AG04449 (cell line): ENCODE measurements at places on chromosomes 7 and 10.
A peak's percentile ranks its signal among the peaks of the same experiment; 100 is the strongest.

GRCh38 chr7:33757563-33758165, 147.7 kb upstream of the BMPER start:
- no peak for DNase-seq

- DNase-seq: no peak
These were observed 130.3 kb upstream of the ASAH2 start for GRCh38 chr10:50381642-50382041.

GRCh38 chr7:51702673-51703072, 386.1 kb upstream of the COBL start:
- no peak for DNase-seq

DNA sequence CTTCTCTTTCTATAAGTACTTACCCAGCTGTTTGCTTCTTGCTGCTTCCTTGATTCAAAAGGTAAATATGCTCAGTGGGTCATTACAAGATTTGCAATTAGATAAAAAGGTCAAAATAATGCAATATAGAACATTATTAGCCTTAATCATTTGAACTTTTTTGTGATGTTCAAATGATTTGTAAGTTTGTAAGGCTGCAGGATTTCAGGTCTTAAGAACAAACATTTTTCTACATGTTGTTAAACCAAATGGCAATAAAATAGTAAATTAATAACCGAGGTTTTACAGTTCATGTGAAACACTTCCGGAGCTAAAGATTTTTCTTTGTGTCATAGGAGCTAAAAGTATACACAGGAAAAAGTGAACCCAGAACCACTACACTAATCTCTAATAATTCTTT, 16.2 kb upstream of the SCIN start:
- DNase-seq: no peak

DNA sequence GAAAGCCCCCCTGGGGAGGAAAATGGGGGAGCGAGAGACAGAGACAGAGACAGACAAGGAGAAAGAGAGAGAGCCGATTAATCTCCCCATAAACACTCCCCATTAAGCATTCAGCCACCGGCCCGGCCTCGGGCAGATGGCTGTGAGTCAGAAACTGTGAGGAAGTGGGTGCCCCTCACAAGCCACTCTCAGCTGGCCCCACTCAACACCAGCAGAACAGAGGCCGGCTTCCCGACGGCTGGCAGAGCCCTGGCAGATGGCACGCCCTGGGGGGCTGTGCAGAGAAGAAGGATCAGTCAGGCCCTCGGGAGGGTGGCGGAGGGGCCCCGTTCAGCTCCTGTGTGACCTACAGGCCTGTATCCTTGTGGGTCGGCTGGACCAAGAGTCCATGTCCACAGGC, 41.2 kb downstream of the CAMK2B start:
- DNase-seq: no peak

DNA sequence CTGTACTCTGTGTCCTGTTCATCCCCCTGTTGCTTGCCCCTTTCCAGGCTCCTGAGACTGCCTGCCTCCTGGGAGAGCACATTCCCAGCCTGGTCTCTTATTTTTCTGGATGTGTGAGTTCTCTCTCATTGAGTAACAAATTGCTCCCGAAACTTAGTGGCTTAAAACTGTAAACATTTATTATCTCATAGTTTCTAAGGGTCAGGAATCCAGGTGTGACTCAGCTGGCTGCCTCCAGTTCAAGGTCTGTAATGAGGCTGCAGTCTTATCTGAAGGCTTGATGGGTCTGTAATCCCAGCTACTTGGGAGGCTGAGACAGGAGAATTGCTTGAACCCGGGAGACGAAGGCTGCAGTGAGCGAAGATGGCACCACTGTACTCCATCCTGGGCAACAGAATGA, 53.6 kb upstream of the PRR15 start:
- no peak for DNase-seq

- no peak for DNase-seq
These were observed 1.2 kb downstream of the CFTR start for GRCh38 chr7:117480978-117481377.

DNA sequence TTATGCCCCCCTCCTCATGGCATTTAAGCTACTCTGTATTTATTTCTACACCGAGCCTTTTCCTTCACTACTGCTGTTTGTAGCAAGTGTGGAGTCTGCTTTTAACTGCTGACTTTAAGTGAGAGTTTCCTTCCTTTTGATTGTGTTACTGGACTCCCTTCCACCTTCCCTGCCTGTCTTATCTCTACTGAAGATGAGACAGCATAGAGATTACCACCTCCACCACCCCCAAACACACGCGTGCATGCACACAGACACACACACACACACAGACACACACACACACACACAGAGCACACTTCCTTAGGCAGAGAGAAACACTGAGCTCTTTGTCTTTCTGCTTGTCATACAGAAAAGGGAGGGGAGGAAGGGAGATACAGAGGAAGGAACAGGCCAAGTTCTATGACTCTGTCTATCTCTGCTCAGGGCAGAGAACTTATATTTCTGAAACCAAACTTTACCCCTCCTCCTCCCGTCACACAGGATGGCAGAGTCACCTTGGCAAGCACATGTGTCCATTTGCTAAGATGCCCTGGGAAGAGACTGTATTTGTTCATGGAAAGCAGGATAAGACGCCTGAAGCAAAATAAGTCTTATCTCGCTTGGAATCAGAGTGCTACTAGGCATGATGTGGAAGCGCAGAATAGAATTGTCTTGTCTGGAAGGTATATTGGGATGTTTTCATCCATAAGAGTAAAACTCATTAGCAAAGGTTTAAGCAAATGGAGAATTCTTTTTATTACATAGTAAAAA, 81.8 kb upstream of the CAV2 start:
- no peak for DNase-seq

DNA sequence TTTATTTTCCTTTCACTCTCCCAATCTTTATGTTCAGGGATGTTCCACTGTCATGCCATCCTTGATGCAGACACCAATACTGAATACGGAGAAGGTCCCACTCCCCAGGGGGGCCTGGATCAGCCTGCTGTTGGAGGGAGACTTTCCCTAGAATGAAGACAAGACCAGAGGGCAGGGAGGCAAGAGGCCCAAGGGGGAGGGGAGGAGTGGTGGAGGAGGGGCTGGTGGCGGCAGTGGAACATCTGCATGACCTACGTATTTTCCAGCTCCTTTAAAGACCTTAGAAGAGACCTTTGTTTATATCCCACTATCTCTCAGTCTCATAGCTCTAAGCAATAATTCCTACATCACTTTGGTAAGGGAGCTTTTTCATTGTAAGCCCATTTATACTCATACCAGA, 183.0 kb downstream of the HECW1 start:
- DNase-seq: no peak

GRCh38 chr10:94038024-94038423, 44.3 kb downstream of the PLCE1 start:
- no peak for DNase-seq

GRCh38 chr7:68679459-68680234, 918.6 kb upstream of the AUTS2 start:
- DNase-seq: no peak

DNA sequence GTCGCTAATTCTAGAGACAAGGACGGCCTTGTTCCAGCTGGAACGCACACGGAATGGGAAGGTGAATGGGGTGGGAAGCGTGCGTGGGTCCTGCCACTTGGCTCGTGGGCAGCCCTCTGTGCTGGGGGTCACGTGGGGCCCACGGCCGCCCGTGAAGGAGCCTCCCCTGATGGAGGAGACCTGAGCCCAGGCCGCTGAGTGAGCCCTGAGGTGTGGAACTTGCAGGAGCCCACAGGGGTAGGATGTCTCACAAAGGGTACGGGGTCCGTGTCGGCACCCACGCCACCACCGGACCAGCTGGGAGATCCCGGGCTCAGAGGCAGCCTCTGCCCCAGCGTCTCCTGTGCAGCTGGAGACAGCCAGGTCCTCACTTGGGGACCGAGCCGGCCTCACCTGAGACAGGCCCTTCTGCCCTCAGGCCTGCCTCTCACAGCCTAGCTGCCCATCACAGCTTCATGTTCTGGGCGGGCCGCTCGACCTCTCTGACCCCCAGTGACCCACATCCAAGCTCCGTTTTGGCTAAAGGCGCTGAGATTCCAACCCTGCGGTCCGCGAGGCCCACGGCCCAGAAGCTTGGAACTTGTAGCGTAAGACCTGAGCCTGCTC, 84.8 kb downstream of the FOXL3 start:
- DNase-seq: no peak

- no peak for DNase-seq
These were observed 29.8 kb downstream of the GSDME start for GRCh38 chr7:24727154-24728120.

DNA sequence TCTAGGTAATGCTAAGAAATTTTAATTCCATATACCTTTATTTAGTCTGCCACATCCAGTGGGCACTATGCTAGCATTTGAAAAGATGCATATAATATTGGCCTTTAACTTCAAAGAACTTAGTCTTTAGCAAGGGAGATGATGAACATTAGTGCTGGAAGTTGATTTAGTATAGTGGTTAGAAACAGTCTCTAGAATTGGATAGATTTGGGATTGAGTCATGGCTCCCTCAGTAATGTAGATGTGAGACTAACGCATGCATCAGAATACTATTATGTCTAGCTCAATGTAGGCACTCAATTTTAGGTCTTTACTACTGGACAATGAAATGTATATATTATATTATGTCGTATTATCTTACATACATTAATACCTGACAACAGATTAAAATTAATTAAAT, 5.8 kb downstream of the DKK1 start:
- no peak for DNase-seq

DNA sequence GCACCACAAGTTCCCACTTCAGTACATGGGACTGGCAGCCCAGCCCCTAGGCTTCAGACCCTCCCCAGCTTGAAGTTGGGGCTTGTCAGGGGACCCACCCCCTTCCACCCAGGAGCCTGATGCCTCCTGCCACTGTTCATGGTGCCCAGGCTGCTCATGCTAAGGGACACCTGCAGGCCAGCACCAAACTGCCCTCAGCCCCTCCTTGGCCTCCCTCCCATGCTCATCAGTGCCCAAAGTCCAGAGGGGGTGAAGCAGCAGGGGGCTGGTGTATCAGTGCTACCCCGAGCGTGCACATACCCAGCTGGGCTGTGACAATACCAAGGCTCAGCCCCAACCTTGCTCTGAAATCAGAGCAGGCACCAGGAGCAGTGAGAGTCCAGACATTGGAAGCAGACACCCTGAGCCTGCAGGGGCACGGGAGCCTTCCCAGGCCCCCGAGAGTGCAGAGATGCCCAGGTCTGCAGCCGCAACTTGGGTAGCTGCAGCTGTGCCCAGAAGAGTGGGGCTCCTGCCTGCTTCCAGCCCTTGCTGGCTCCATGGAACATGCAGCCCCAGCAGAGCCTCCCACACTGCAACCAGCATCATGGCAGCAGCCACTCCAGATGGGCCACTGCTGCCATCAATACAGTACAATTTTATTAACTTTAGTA, 79.0 kb downstream of the MTERF1 start:
- no peak for DNase-seq

DNA sequence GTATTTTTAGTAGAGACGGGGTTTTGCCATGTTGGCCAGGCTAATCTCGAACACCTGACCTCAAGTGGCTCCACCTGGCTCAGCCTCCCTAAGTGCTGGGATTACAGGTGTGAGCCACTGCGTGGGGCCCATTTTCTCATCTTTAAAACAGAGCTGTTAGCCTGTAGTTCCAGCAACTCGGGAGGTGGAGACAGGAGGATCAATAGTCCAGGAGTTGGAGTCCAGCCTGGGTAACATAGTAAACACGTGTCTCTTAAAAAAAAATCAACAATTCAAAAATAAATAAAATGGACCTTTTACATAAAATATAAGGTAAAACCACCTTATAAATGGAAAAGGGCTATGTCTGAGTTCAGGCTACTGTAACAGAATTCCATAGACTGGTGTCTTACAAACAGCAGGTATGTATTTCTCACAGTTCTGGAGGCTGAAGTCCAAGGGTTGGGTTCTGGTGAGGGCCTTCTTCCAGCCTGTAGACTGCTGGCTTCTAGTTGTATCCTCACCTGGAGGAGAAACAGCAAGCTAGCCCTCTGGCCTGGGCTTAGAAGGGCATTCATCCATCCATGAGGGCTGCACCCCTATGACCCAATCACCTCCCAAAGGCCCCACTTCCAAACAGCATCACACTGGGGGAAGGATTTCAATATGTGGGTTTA, 7.0 kb upstream of the PVRIG start:
- no peak for DNase-seq

- DNase-seq: no peak
These were observed 25.6 kb downstream of the CTNNA3 start for GRCh38 chr10:67670401-67670800.

- no peak for DNase-seq
These were observed 207.6 kb downstream of the AHR start for GRCh38 chr7:17506095-17506494.

- no peak for DNase-seq
These were observed 28.2 kb downstream of the TSPAN15 start for GRCh38 chr10:69479240-69480067.

GRCh38 chr7:29196191-29196590, 1.6 kb downstream of the CHN2 start:
- no peak for DNase-seq

GRCh38 chr7:74604326-74605020, 53.0 kb upstream of the GTF2I start:
- DNase-seq: no peak

DNA sequence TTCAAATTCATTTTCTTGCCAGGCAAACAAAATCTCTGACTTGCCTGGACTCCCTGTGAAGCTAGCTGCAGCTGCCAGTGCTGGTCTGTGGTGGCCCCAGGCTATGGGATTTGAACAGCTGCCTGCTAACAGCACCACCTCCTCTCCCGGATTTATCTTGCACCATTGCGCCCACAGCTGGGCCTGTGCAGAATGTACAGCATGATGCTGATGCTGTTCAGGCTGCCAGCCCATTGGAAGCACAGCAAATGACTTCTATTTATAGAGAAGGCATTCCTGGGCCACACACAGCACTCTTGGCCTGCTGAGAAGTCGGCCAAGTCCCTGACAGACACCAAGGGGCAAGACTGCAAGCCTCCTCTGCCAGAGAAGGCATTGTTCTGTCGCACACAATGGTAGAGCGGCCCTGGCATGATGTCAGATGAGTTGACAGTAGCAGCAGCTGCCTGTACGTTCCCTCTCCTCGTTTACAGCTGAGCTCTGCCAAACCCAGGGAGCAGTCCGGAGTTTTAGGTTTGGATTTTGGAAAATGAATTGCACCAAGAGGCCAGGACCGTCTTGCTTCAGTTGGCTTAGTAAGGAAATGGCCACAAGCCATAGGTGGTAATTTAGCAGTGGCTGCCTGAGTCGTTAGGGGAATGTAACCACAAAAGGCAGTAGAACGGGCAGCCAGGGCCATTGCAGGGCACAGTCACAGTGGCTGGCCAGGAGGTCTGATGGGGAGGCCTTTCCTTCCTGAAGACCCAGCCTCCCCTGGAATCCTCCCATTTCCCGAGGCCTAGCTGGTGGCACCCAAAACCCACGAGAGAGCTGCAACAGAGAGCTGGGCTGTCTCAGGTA, 38.5 kb downstream of the MTURN start:
- DNase-seq: peak; percentile 93
